ENCODE measurements at places on chromosomes 2 and 18. TPM values are rescaled to one million over a fixed set of nuclear protein-coding genes. Genes with fewer than 3 reads are reported as not detected.

WBP1 gene
- polyA plus RNA-seq = 57.6 TPM

DNA sequence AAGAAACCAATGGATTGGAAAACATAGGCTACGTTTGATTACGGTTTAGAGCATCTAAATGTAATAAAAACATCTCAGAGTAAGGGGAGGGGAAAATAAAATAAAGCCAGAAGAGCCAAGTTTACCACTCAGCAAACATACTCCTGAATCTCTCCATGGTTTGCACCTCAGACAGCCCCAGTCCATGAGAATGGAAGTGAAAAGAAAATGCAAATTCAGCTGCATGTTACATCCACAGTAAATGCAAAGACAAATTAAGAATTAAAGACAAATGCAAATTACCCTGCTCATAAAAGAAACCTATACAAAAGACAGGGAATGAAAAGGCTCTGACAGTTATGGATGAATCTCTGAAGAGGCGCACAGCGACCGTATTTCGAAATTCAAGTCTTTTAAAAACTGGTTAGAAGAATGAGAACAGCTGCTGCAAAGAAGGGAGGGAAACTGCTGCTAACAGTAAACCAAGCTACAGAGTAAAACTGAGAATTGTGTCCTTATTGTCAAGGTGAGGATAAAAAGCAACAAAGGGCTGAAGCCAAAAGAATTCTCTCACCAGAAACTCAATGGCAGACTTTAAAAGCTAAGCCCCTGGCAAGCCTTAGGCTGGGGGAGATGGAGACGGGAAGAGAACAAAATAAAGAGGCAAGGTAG, 197.9 kb upstream of the ACVR2A start:
- DNase-seq = no peak

DNA sequence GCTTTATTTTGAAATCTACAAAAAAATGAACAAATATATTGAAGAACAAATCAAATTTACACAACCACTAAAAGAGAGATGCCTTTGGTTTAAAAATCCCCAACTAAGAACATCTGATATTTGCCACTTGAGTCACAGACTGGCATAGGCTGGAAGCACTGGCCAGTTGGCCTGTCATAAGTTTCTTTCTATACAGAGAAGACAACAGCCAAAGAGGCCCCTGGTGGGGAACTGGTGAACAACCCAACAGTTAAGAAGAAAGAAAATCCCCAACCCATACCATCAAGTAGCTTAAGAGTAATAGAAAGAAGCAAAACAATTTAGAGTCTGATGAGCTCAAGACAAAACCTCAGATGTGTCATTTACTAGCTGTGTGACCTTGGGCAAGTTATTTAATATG, 45.5 kb downstream of the OSR1 start:
- no peak for DNase-seq

CDKL4 gene
- not detected for polyA plus RNA-seq

DNA sequence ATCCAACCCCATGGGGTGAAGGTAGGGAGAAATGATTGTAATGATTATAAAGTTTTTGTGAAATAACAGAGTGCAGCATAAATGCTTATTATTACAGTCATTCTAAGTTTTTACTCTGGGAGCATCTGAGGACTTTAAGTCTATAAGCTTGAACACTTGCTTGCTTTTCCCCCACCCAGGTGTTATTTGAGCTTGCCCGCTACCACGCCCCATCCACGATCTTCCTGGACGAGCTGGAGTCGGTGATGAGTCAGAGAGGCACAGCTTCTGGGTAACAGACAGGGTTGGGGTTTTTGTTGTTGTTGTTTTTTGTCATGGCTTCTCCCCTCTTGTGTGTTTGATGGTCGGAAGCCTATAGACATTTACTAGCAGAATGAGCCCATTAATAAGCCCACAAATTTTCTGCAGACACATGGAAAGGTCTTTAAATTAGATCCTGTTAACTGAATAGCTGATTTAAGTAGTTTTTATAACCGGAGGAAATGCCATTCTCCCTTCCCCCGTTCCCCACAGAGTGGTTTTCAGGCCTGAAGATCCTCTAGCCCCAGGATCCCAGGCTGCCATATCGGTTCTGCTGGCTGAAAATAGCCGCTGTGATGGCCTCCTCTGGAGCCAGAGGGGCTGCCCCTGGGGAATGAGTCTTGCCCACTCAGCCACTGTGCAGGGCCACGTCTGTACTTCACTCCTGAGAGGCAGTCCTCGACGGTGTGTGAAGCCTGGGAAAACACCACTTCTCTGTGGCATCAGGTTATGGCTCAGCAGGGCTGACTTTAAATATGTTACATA, 39.9 kb upstream of the ELOA2 start:
- DNase-seq = no peak

PARD3B gene
- 6.8 TPM for polyA plus RNA-seq

KCNE4 gene
- 3.9 TPM for polyA plus RNA-seq

DNA sequence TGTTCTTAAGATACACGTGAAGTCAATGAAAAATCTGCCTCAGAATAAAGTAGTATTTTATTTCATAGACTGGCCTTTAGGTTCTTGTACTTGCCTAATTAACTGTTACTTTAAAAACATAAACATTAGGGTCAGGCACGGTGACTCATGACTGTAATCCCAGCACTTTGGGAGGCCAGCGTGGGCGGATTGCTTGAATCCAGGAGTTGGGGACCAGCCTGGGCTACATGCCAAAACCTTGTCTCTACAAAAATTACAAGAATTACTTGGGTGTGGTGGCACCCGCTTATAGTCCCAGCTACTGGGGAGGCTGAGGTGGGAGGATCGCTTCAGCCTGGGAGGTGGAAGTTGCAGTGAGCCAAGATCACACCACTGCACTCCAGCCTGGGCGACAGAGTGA, 16.0 kb upstream of the SNORC start:
- no peak for DNase-seq

GRCh38 chr2:127053731-127054603, 53.0 kb downstream of the BIN1 start:
- no peak for DNase-seq

UGT1A5 gene
- not detected for polyA plus RNA-seq

DSC2 gene
- polyA plus RNA-seq = 10.1 TPM

DNA sequence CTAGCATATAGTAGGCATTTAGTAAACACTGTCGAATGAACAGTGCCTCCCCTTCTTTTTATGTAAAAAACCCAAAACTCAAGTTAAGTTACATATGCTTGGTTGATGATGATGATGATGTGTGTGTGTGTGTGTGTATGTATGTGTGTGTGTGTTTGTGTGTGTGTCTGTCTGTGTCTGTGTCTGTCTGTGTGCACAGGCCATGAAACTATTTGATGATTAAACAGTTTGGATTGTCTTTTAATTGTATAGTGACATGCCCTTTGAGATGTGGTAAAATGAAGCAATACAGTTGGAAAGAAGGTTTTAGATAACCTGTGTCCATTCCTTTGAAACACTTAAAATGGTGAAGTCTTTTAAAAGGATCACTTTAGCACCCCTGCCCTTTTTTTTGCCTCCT, 105.6 kb downstream of the MAP4K4 start:
- DNase-seq = no peak

DYSF gene
- polyA plus RNA-seq = 146 TPM

All from forelimb muscle (tissue), 1 donor.